Foreskin fibroblast (primary cell): ENCODE measurements at places on chromosomes 1 and 21.

DNA sequence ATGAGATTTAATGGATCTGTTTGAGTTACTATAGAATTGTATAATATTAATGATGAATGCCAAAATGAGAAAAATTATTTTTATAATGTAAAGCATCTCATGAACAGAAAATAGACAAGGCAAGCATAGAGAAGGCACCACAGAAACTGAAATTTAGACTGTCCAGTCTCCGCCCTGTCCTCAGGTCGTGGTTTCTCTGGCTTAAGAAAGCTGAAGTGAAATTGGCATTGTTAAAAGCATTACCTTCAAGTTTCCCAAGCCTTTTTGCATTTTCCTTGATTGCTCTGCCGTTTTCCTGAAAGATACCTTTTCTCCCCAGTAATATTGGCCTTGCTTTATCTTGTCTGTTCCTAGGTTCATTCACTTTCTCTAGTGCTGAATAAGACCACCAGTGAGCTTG lies 58.0 kb downstream of the VPS13D start:
- no peak for DNase-seq

DNA sequence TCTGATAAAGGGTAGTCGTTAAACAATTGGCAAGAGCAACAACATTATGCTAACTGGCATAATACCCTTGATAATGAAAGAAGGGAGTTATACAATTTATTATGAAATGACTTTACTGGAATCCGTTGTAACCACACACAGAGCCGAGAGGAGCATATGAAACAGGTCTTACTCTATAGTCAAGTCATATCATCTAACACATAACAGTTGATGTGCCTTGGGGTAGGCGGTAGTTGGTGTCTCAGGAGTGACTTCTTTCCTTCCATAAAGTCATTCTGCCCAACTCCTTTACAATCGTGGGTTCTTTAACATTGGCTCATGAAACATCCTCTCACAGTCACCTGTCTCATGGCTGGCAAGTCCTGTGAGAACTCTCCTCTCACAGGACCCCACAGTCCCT lies 225.2 kb downstream of the LTN1 start:
- no peak for DNase-seq

DNA sequence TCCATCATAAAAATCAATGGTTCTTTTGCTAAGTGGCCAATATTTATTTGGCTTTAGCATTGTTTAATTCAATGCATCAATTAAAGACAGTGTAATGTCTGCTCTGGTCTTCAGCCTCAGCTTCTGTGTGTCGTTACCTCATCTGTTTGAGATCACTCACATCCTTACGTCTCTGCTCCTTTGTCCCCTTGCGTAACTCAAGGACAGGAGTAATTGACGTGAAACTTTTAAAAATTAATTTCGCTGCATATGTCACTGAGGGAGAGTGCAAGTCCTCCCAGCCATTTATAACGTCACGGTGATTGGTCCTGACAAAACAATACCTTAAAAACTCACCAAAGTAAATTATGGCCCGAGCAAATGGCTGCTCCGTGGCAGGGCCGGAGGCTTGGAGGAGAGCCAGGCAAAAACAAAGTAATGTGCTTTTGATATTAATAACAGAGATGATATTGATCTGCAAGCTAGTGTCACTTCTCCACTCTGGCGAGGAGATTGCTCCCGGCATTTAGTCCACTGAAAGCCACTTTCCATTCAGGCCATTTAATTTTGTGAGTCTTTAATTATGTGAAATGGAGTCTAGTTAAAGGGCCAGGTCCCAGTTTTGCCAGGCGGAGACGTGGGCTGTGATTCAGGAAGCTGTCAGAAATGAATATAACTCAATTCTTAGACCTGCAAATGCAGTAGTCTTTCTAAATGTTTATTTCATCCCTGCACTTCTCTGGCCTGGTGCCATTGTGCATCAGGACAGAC lies 150.9 kb upstream of the POU3F1 start:
- DNase-seq = no peak

DNA sequence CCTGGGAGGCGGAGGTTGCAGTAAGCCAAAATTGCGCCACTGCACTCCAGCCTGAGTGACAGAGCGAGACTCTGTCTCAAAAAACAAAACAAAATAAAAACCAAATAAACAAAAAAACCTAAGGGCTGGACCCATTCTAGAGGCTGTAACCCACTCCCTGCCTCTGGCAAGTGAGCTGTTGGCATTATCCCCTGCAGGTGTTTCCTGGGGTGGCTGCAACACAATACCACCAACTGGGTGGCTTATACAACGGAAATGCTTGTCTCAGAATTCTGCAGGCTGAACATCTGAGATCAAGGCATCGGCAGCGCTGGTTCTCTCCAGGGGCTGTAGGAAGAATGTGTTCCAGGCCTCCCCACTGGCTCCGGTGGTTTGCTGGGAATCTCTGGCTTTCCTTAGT lies 15.2 kb downstream of the LRRC38 start:
- DNase-seq = no peak

DNA sequence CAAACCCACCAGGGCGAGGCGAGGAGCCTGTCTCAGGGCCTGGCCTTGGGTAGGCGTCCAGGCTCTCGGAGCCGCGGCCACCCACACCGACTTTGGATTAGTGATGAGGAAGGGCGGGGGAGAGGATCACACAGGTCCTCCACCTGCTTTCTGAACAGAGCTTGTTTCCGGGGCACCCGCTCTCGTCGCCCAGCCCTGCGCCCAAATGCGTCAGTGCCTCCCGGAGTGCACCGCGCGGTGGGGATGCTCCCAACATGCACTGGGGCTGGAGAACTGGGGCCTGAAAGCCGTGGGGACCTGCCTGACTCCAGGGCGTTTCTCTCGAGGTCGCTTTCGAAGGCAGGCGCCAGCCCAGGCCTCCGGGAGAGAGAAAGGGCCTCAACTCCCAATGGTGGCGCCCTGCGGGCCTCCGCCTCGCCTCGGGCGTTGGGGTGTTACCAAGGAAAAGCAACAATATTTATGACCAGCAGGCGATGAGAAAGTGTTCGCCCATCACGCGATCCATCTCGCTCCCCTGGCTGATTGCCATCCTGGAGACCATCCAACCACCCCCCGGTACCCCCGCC lies 8.9 kb upstream of the LHX8 start:
- no peak for DNase-seq

DNA sequence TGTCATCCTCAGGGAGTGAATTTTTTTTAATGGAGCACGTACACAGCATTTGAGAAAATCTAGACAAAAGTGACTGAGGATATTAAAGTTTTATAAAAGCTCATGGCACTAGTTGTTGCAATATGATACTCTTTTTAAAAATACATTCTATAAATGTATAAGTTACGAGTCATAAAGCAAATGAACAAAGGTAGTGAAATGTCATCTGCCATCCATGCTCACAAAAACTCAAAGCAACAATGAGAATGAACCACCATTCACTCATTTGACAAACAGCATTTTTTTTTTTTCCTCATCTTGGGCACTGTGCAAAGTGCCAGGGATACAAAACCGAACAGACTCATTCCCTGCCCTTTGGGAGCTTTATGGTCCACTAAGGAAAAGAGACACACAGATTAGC lies 38.7 kb downstream of the GPR137B start:
- DNase-seq = peak; percentile 55

- DNase-seq = peak; percentile 26
These were observed 4.1 kb downstream of the NUAK2 start for GRCh38 chr1:205317311-205317917.

GRCh38 chr1:37795340-37796125 lies 1.9 kb downstream of the MANEAL start:
- peak; percentile 71 for DNase-seq

DNA sequence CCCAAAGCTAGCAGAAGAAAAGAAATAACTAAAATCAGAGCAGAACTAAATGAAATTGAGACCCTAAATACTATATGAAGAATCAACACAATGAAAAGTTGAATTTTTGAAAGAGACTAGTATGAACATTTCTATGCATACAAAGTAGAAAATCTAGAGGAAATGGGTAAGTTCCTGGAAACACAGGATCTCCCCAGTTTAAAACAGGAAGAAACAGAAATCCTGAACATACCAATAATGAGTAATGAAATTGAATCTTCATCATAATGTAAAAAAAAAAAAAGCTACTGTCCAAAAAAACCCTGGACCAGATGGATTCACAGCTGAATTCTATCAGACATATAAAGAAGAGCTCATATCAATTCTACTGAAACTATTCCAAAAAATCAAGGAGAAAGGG lies 233.5 kb downstream of the PLPP3 start:
- no peak for DNase-seq

GRCh38 chr1:115620950-115621349 lies 20.8 kb upstream of the VANGL1 start:
- no peak for DNase-seq

DNA sequence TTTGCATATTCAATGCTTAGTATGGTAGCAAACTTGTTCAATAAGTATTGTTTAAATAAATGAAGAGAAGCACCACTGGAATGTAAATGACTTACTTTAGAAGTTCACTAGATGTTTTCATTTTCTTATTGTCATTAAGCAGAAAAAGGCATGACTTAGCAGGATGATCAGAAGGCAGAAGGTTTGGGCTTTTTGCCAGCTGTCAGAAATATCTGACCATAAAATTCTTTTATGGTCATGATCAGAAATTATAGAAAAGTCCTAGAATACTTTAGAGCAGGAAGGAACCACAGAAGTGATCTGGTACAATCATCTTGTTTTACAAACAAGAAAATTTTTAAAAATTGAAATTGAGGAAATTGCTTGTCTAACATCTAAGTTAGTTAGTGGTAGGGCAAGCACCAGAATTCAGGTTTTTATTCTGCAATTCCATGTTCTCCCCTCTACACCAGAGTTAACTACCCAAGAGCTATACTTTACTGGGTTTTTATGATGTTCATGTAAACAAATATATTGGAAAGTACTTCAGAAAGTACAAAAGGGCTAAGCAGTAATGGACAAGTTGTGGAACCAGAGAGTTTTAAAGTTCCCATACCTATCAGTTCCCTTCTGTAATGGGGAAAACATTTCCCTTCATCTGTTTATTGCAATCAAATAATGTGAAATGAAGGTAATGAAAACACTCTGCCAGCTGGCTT lies 10.1 kb downstream of the FMO5 start:
- DNase-seq = no peak

DNA sequence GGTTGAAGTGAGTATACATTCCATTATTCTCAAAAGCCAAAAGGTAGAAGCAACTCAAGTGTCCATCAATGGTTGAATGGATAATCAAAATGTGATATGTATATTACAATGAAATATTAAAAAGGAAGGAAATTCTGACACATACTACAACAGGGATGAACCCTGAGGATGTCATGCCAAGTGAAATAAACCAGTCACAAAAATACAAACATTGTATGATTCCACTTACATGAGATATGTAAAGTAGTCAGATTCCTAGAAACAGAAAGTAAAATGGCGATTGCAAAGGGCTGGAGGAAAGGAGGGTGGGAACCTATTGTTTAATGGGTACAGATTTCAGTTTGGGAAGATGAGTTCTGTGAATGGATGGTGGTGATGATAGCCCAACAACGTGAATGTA lies 5.8 kb downstream of the SLC44A3 start:
- no peak for DNase-seq

DNA sequence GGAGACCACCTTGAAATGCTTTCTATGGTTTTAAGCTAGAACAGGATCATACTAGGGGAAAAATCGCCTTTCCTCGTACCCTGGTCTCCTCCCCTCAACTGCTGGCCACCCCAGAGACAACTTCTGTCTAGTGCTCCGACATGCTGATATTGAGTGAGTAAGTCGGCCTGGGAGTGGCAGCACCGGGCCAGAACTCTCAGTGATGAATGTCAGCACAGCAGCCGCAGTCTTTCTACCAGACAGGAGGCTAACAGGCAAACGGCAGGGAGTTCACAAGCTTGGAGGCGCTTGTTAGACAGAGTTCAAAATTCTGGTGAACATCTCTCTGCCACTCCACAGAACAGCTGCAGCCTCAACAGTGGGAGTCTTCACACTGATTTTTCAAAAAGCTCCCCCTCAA lies 716.9 kb downstream of the ADGRL2 start:
- peak; percentile 17 for DNase-seq
